ENCODE measurements at places on chromosomes 12 and 14. TPM values are rescaled to one million over a fixed set of nuclear protein-coding genes. Genes with fewer than 3 reads are reported as not detected.

DNA sequence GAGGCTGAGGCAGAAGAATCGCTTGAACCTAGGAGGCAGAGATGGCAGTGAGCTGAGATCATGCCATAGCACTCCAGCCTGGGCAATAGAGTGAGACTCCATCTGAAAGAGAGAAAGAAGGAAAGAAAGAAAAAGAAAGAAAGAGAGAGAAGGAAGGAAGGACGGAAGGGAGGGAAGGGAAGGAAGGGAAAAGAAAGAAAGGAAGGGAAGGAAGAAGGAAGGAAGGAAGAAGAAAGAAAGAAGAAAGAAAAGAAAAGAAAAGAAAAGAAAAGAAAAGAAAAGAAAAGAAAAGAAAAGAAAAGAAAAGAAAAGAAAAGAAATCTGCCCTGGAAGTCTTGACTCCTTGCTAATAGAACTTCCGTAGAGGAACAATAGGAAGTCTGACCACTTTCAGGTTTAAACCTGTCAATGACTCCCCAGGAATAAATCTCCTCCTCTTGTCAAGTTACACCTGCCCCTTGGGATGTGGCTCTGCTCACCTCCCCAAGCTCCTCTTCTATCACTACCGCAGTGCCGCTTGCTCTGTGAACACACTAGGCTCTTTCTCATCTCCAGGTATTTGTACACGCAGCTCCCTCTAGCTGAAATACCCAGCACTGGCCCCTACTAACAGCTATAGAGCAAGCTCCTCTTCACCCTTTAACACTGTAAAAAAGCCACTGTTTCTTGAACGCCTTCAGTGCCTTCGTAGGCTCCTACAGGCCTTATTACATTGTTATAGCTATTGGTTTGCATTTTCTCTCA lies 773.1 kb upstream of the TBX3 start:
- DNase-seq: no peak

GRCh38 chr12:93059288-93059687 lies 130.2 kb upstream of the EEA1 start:
- DNase-seq: no peak

DNA sequence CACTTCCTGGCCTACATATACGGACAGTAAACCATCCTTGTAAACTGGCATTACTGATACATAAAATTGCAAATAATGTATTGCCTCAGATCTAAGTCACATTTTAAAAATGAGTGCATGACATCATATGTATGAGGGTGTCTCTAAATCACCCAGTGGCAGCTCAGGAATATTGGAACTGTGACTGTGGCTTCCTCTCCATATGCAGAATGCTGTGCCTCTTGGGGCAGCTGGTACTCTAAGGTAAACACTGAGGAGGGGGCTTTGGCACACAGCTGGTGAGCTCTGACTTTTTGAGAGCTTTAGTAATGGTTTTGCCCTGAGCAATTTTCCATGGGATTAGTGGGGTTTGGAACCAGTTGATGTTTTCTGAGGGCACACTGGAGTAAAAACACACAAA lies 263.7 kb downstream of the BMP4 start:
- DNase-seq: no peak

The CLEC4E gene
- not detected for total RNA-seq

DNA sequence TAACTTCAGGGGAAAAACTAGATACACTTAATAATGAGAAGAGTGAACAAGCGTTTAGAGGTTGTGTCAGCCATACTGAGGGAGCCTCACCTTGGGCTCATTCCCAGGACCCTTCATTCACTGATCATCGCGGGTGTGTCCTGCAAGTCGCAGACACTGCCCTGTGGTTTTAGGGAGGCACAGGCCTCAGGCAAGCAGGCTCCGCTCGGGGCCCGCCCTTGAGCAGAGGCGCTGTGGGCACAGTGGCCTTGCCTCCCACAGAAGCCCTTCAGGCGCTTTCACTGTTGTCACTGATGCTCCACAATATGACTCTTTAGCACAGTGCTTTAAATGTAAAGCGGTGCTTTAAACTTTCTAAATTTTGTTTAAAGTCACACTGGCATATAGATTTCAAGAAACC lies 67.4 kb downstream of the DDX51 start:
- DNase-seq: no peak

GRCh38 chr14:61048640-61049039 lies 67.6 kb downstream of the SLC38A6 start:
- DNase-seq: no peak

- no peak for DNase-seq
Observed at GRCh38 chr12:85946375-85946774, 72.3 kb downstream of the NTS start.

Data from dermis microvascular lymphatic vessel endothelial cell (primary cell).